Inflammatory macrophage treated with lipopolysaccharide for 4 hours (primary cell): ENCODE measurements at places on chromosomes 1 and 21.

DNA sequence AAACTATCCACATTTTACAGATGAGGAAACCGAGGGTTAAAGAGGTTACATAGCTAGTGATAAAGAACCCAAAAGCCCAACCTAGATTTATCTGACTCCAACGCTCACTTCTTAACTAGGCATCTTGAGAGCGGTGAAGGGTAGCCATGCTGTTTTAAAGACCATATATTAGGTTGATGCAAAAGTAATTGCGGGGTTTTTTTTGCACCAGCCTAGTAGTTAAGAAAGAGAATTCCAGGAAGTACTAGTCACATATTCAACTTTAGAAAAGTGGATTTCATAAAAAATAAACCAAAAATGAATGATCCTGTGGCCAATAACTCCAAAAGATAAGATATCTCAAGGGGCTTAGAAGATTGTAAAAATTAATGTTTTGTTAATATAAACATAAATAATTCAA is 162.1 kb downstream of the GLUL start:
- no peak for DNase-seq

DNA sequence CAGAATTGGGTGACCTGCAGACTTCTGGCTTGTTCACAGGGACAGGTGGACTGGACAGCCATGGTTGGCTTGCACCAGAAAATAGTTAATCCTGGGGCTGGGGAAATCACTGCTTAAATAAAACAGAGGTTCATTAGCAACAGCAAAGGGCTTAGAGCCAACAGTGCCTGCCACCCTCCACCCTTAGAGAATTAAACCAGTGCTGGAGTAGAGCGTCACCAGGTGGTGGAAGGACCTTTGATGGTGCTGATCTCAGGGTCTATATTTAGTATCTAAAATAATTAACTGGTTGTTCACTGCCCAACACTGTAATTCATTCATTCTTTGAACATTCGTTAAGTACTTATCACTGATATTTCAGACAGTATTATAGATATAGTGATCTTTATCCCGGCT is 34.7 kb upstream of the PDE9A start:
- no peak for DNase-seq

GRCh38 chr1:156838972-156839371 is 19.9 kb downstream of the INSRR start:
- DNase-seq = no peak

GRCh38 chr1:26946270-26946669 is 14.0 kb downstream of the KDF1 start:
- no peak for DNase-seq

DNA sequence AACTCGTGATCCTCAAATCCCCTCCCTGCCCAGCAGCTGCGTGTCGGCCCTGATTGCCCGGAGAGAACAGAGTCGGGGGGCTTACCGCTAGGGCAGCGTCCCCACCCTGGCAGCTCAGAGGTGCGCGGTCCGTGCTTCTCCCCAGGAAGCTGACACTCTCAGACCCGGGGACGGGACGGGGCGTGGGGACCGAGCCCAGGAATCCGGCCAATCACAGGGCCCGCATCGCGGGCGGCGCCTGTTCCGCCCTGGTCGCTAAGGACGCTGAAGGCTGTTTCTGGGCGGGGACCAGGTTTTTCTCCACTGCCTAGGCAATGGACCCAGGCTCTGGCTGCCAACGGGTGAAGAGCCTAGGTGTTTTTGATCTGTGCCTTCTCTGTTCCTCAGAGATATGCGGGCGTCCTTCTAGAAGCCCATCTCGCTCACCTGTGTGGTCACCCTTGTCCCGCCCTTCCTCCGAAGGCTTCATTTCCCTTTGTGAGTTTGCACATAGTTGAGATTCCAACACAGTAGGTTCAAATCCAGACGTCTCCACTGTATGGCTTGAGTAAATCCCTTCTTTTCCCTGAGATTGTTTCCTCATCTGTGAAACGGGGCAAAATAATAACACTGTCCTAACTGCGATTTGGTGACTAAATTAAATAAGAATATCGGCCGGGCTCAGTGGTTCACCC is at the start of gene C1orf87:
TSS of gene C1orf87 (minus strand) at position 166 of the 674 bp plus-strand sequence. CDS start 1,127 bp downstream, outside the sequence.
- no peak for DNase-seq

- no peak for DNase-seq
Observed at GRCh38 chr1:230246551-230246950, 179.5 kb downstream of the GALNT2 start.

- peak; percentile 49 for DNase-seq
Observed at GRCh38 chr1:110783292-110783918, 89.5 kb upstream of the CD53 start.

DNA sequence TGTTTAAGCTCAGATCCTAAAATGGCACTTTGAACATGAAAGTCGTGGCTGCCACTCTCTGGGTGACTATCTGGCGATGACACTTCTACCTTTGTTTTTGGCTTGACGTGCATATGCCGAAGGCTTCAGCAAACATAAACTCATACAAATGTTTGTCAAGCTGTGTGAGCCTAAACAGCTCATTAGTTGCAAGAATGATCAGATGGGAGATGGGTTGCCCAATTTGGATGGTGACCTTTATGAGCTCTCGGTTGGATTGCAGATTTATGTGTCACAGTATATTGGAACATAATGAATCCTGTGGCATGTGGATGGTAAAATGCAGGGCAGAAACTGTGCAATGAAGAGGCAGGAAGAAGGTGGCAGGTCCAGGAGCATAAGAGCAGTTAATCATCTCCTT is 229.3 kb downstream of the DISC1 start:
- DNase-seq = peak; percentile 64

DNA sequence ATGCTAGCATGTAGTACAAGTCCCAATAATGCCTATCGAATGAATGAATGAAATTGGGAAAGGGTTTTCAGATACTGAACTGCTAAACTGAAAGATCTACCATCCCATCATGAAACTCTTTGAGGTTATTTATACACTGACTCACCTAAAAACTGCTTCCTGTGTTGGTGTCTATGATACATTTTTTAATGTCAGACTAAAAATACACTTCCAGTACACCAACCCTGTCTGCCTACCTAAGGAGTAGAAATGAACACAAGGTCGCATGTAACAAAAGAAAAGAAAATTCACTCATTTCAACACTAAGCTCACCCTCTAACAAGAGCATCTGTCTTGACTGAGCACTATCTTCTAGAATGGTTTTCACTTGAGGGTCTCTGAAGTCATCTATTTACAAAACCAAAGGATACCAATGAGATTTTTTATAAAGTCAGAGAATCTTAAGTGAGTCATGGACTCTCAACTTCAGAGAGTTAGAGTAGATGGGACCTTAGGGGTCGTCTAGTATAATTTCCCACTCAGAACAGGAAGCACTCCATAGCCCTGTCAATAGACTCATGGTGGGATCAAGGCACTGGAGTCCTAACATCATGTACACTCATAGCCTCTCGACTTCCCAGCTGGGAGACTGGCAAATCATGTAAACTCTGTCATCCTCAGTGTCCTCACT is 53.4 kb downstream of the WLS start:
- no peak for DNase-seq

DNA sequence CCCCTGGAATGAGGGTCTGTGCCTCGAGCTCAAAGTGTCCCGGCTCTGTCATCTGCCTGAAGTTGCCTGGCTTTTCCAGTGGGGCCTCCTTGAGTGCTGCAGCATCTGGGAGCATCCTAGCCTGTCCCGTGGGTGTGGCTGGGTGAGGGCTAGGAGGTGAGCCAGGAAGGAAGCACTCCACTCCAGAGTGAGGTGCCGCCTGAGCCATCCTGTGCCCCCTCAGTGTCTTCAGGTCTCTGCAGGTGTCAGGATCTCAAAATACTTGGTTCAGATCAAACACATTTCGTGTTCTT is 11.5 kb downstream of the IBA57 start:
- DNase-seq = no peak

- DNase-seq = no peak
Observed at GRCh38 chr21:45509566-45510465, 32.4 kb downstream of the SLC19A1 start.

DNA sequence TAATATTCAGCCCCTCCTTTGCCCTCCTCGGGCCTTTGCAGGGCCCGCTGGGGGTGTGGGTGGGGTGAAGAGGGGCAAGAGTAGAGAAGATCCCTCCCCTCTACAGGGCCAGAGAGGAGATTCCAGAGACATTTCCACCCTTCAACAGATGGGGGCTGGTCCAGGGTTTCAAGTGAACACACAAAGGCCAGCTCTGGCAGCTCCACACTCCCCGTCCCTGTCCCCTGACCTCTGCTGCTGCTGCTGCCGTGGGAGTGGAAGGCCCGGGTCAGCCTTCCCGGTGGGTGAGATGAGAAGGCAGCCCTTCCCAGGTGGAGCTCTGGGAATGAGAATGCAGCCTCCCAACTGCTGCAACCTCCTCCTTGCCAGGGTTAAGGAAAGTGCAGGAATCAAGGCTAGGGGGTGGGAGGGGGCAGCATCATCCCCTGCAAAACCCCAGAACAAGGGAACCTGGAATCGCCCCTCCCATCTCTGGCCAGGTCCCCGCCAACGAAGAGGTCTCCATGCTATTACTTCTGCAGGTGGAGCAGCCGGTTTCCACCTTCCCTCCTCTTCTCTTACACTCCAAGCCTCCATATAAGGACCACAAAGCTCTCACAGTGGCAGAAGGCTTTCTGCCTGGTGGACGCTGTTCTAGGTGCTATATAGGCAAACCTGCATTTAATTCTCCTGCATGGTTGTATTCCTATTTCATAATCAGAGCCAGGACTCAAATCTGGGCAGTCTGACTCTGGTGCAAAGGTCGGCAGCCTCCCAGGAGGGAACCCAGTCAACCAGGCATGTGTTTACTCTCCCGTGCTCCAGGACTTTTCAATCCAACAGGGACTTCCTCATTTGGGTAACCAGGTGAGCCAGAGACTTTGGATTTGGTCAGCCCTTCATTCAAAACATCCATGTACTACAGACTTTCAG is 22.9 kb upstream of the ARHGEF10L start:
- DNase-seq = no peak

DNA sequence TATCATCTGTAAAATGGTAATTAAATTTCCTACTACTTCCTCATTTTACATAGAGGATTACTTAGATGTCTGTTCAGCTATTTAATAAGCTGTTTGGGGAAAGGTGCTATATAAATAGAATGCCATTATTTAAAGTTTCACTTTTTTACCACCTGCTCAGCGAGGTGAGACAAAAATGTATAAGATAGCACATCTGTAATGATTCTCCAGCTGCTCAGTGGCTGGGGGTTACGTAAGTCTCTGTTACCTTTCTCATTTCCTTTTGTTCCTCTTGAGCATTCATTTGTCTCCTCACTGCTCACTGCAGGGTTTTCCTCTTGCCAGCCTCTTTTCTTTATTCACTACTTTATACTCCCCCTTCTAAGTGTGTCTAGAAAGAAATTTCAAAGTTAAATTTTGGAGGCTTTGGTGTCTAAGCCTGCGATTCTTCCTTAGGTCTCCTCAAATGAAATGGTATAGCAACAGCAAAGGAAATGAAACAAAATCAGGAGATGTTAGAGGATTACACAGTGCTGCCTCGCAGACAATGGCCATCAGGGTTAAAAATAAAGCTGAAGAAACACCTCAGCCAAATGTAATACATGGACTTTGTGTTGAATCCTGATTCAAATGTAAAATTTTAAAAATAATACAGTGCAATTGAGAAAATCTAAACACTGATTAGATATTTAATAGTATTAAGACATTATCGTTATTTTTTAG is 6.8 kb downstream of the RGS8 start:
- no peak for DNase-seq

- no peak for DNase-seq
Observed at GRCh38 chr1:77659879-77660593, 22.4 kb downstream of the ZZZ3 start.

GRCh38 chr1:206717674-206717989 is 32.9 kb downstream of the MAPKAPK2 start:
- no peak for DNase-seq

DNA sequence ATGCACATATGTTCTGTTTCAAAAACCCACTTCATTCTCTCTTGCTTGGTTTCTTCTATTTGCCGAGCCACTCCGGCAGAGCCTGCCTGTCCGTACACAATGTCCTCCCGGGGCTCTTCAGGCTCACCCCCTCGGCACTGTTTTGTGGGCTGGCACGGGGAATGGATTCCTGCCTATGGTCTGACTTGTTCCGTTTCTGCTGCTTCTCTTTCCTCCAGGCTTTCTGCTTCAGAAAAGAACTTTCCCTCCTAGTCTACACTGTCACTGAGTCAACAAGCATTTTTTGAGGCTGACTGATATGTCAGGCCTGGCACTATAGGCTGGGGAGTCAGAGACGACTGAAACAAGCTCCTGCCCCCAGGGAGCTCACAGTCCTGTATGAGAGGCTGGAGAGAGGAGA is 28.4 kb upstream of the SARS1 start:
- no peak for DNase-seq

GRCh38 chr1:242651817-242652216 is 127.3 kb upstream of the PLD5 start:
- DNase-seq = no peak

DNA sequence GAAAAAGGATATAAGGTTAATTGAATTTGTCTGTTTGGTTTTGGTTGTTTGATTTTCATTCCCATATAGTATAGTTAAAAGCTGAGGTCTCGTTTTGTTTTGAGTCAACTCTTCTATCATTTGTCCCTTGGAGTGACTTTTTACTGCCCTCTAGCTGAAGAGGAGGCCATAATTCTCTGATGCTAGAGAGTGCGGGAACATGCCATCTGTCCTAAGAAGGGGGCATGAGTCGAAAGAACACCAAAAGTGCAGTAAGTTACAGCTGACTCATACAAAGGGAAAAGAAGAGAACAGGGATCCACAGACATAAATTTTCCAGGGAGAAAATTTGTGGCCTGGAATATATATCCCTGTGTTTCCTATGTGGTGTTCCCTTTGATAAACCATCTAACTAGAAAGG is 4.1 kb downstream of the KRTAP21-3 start:
- DNase-seq = no peak

DNA sequence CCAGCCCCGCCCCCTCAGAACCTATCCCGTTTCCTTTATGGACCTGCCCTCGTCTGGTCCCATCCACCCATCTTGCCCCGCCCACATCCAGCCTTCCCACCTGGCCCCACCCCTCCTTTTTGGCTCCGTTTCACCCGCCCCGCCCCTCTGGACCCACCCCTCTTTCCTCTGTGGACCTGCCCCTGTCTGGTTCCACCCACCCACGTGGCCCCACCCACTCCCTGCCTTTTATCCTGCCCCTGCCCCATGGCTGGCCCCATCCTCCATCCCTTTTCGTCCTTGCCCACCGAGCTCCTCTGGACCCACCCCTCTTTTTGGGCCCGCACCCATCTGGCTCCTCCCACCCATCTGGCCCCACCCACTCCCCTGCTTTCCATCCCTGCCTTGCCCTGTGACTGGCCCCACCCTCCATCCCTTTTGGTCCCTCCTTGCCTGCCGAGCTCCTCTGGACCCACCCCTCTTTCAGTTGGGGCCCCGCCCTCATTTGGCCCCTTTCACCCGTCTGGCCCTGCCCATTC is 177.3 kb downstream of the CAMTA1 start:
- DNase-seq = peak; percentile 20
